ENCODE measurements at places on chromosomes 12 and 14.

- DNase-seq, result no peak
Observed at GRCh38 chr12:7934091-7934888, 1.7 kb downstream of the SLC2A3 start.

- DNase-seq, result no peak
Observed at GRCh38 chr12:94184995-94185719, 36.8 kb downstream of the PLXNC1 start.

DNA sequence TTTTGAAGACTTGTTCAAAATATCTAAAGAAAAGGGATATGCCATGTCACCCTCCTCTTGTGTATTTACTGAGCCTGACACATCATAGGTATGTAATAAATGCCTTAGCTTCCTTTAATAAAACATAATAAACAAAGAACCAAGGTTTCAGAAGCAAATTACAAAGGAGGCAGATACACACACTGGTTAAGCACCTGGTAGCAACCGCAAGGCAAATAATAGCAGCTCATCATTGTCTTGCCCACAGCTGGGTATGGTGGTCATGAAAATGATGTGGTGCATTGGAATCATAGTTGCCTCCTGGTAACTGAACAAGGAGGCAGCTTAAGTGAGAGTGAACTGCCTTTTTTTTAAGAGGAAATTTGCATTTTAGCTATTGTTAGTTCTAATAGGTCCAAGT is 39.0 kb downstream of the PAX9 start:
- no peak for DNase-seq

DNA sequence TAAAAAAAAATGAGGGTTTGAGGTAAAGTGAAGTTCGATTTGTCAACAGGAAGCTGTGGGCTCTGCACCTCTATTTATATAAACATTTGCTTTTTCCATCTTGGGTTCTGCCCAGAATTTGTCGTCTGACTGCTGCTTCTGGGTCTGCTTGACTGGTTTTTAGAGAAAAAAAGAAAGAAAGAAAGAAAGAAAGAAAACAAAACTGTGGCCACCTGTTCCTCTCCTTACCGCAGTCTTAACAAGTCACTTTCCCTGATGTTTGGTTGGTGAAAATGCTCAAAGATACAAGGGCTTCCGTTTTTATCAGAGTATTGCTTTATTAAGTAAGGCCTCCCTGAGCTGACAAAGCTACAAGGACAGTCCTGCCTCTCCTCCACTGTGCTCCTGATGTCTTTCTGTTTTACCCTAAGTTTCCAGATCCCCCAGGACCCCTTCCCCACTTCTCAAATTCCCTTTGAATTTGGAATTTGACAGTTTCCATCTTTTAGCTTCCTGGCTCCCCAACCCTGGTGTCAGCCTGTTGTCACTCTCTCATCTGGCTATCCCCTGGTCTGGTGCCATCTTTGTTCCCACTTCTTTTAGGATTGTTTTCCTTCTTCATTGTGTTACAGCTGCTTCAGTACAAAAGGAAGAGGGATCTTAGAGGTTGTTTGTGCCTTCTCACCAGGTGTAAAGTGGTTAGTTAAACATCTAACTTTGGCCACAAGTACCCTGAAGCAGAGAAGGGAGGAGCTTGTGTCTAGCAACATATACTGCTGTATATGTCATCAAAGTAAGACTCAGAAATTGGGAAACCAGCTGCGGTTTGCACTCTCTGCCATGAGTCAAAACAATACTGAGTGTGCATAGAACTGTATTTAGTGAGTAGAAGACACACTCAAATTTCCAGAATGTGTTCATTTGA is 18.0 kb downstream of the MFAP5 start:
- no peak for DNase-seq

DNA sequence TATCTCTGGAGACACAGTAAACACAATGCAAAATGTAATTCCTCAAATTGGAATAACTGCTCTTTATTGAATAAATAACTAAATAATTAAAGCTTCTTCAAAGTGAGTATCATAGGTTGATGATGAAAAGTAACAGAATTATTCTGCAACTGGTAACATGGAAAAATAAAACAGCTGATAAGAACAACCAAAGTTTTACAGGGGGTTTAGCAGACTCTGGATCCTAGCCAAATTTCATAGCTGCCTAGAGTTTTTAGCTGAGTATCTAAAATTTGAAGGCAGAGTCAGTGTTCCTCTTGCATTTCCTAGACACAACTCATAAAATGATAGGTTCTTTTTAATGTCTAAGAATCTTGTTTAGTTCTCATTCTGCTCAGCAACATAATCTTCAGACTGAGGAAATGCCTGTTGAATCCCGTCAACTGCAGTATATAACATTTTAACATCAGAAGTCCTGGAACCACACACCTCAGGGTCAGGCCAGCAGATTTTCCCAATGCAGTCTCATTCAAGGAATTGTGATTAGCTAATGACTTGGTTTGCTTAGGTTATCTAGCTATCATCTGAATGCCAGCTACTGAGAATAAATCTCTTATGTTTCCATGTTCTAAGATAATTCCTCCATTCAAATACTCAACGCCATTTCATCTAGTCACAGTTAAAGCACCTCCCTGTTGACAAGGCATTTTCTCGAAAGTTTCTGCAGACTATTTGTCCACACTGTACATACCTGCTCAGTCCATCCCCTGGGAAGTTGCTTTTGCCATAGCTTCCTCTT is 411.6 kb downstream of the BCAT1 start:
- DNase-seq, result no peak

- no peak for DNase-seq
Observed at GRCh38 chr14:101098177-101098576, 194.7 kb upstream of the RTL1 start.

- DNase-seq, result no peak
Observed at GRCh38 chr12:99152337-99152736, 495.2 kb upstream of the GARIN6 start.

- no peak for DNase-seq
Observed at GRCh38 chr14:64137657-64138290, 156.4 kb downstream of the ESR2 start.

- no peak for DNase-seq
Observed at GRCh38 chr14:30527196-30527595, 31.8 kb upstream of the G2E3 start.

DNA sequence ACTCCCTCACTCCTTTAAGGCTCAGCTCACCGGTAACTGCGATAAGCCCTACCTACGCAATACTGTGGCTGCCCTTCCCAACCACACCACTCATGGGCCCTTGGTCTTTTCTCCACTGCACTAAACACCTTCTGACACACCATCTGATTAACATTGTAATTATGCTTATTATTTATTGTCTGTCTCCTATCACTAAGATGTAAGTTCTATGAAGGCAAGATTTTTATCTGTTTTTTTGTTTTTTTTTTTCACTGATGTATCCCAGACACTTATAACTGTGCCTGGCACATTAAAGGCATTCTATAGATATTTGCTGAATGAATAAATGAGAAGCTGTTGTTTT is 34.2 kb upstream of the PYGL start:
- DNase-seq, result no peak

GRCh38 chr12:112792743-112793142 is 1.2 kb downstream of the RPH3A start:
- no peak for DNase-seq

DNA sequence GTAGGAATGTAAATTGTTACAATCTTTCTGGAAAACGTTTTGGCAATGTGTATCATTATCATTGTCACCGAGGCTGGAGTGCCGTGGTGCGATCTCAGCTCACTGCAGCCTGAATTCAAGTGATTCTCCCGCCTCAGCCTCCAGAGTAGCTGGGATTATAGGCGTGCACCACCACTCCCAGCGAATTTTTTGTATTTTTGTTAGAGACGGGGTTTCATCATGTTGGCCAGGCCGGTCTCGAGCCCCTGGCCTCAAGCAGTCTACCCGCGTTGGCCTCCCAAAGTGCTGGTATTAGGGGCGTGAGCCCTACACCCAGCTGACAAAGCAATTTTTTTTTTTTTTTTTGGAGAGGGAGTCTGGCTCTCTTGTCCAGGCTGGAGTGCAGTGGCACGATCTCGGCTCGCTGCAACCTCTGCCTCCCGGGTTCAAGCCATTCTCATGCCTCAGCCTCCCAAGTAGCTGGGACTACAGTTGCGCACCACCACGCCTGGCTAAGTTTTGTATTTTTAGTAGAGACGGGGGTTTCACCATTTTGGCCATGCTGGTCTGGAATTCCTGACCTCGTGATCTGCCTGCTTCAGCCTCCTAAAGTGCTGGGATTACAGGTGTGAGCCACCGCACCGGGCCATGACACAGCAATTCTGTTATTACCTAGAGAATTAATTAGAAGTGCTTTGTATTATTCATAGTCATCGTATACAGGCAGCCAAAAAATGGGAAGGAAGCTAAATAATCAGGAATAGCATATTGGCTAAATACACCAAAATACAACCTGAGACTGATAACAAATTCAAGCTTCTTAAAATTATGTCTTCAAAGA is 1.2 kb downstream of the ACTR6 start:
- no peak for DNase-seq

DNA sequence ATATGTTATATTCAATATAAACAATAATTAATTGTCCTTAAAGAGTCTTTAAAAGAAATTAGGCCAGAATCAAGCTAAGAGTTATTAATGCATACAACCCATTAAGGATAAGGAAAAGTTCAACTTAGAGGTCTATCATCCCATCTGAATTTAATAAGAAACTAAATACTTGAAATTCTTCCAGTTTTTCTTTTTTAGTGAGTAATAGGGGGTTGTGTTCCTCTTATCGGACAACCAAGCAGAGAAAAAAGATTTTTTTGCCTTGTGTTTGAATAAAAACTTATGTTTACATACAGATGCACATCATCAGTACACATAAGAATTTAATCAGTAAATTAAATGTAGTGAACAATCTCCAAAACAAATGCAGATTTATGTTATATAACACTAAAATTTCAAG is 32.5 kb downstream of the PAWR start:
- DNase-seq, result no peak

GRCh38 chr12:45872446-45872845 is 117.9 kb downstream of the SCAF11 start:
- DNase-seq, result no peak

DNA sequence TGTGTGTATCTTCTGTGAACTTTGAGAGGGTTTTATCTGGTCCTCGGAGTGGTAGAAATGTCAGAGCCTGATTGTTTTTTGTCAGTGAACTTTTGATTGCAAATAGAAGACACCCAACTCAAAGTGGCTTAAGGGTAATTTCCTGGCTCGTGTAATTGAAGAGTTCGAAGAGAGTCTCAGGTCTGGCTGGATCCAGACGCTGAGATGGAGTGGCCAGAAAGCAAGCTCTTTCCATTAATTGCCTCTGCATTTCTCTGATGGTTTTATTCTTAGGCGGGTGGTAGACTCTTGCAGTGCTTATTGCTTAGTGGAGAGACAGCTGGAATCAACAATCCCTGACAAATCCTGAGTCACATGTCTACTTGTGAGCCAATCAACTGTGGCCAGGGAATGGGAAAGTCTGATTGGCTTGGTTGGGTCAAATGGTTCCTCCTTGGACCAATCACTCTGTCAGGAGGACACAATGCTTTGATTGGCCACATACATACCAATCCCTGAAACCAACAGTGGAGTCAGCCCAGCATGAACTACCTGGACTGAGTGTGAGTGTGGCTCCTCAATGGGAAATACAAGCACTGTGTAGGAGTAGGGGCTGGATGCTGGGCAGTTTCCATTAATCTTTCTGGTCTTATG is 330.5 kb downstream of the AACS start:
- no peak for DNase-seq

- no peak for DNase-seq
Observed at GRCh38 chr14:92398888-92399636, 76.1 kb downstream of the SLC24A4 start.

DNA sequence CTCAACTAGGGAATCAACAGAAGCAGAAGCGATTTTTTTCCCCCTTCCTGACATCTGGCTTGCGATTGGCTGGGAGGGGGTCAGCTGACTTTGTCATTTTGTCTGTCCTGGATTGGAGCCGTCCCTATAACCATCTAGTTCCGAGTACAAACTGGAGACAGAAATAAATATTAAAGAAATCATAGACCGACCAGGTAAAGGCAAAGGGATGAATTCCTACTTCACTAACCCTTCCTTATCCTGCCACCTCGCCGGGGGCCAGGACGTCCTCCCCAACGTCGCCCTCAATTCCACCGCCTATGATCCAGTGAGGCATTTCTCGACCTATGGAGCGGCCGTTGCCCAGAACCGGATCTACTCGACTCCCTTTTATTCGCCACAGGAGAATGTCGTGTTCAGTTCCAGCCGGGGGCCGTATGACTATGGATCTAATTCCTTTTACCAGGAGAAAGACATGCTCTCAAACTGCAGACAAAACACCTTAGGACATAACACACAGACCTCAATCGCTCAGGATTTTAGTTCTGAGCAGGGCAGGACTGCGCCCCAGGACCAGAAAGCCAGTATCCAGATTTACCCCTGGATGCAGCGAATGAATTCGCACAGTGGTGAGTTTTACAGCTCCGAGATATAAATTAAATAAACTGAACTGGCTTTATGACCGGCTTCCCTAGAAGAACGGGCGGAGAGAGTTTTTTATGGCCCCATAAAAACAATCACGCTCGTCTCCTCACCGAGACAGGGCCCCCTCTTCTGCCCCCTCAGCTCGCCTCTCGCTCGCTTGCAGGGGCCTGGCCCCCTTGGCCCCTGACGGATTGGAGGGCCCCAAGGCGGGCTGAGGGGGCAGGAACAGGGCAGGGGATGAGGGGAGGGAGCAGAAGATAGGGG is at the start of gene HOXC6:
Gene HOXC6, plus strand, starts transcription at position 127 of the 888 bp plus-strand sequence. Its CDS starts 82 bp downstream, at position 209.
- no peak for DNase-seq

- DNase-seq, result no peak
Observed at GRCh38 chr12:77294016-77294415, 228.6 kb upstream of the E2F7 start.

DNA sequence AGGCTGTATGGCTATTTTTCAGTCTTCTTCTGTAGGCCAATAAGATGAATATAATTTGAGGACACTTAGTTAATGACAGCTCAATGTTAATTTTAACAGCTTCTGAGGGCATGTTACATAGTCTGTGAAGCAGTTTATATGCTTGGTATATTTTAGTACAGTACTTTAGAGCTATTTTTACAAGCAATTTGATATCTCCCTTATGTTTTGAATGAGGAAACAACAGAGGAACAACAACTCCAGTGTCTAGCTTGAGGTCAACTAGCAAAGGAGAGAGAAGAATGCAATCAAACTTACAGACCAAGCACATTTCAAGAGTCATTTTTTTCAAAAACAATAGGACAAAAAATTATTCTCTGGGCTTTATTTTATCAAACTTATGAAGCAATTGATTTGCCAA is 469.1 kb upstream of the DCN start:
- no peak for DNase-seq

GRCh38 chr12:60071759-60072191 is 475.9 kb downstream of the SLC16A7 start:
- DNase-seq, result no peak

All from RPMI8226 (cell line).